ENCODE measurements at places on chromosomes 16 and 17. TPM values are rescaled to one million over a fixed set of nuclear protein-coding genes. Genes with fewer than 3 reads are reported as not detected.

The TBC1D26 gene
- not detected for total RNA-seq

The PDILT gene
- not detected for total RNA-seq

The INO80E gene
- 53.7 TPM for total RNA-seq

The MFAP4 gene
- 5.2 TPM for total RNA-seq

The CBFB gene
- total RNA-seq = 98.3 TPM

The RPA1 gene
- 21.6 TPM for total RNA-seq

The TMEM100 gene
- total RNA-seq = 2.1 TPM

The FOXN1 gene
- not detected for total RNA-seq

The KRT12 gene
- total RNA-seq = not detected

The KRTAP3-1 gene
- not detected for total RNA-seq

The KRT39 gene
- total RNA-seq = 0.24 TPM

The CCDC40 gene
- total RNA-seq = 1.3 TPM

The RNF157 gene
- 5.8 TPM for total RNA-seq

The BCAR1 gene
- 19.7 TPM for total RNA-seq

The ITGAD gene
- not detected for total RNA-seq

The LRRC36 gene
- total RNA-seq = not detected

The FAM117A gene
- total RNA-seq = 5.3 TPM

The TRIM25 gene
- total RNA-seq = 6.2 TPM

The ABHD15 gene
- total RNA-seq = 4.3 TPM

The CACNA1G gene
- total RNA-seq = 0.12 TPM

The SCGB1C2 gene
- not detected for total RNA-seq

The MT3 gene
- not detected for total RNA-seq

The ALDOA gene
- total RNA-seq = 1,895 TPM

The COPS3 gene
- total RNA-seq = 140 TPM

The RUNDC3A gene
- not detected for total RNA-seq

The TP53TG3C gene
- not detected for total RNA-seq

The CTRB1 gene
- total RNA-seq = not detected

The KCNJ18 gene
- total RNA-seq = not detected

The KRTAP9-4 gene
- not detected for total RNA-seq

The CDH5 gene
- total RNA-seq = not detected

The PMM2 gene
- total RNA-seq = 30.3 TPM

The QRICH2 gene
- 0.48 TPM for total RNA-seq

The CCL14 gene
- total RNA-seq = not detected

The XAF1 gene
- total RNA-seq = 28.1 TPM

The HSF5 gene
- total RNA-seq = not detected

The MSLN gene
- 0.10 TPM for total RNA-seq

The PRRT2 gene
- total RNA-seq = 2.5 TPM

The BAIAP2 gene
- total RNA-seq = 9.7 TPM

The TEKT3 gene
- total RNA-seq = not detected

The SUPT4H1 gene
- 61.4 TPM for total RNA-seq

The DRC3 gene
- total RNA-seq = 2.2 TPM

The KCNG4 gene
- not detected for total RNA-seq

The AIPL1 gene
- total RNA-seq = not detected

The TNFSF13 gene
- total RNA-seq = 0.10 TPM

The ADAM11 gene
- total RNA-seq = 0.12 TPM

The HP gene
- not detected for total RNA-seq

The HS3ST2 gene
- total RNA-seq = not detected

The NETO2 gene
- total RNA-seq = 331 TPM
